ENCODE measurements at places on chromosomes 4 and X.

DNA sequence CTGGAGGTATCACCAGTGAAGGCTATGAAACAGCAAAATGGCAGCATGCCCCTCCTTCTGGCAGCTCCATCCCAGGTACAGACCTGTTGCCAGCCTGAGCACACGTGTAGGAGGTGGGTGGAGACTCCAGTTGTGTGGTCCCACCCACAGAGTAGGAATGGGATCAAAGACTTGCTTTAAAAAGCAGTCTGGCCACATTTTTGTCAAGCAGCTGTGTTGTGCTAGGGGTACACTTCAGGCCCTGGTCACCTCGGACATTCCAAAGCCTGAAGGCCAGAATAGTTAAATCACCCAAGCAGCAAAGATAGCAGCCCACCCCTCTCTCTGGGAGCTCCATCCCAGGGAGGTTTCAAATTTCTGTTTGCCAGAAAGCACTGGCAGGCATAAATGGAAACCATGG is 20.3 kb upstream of the AMBN start:
- DNase-seq: no peak

DNA sequence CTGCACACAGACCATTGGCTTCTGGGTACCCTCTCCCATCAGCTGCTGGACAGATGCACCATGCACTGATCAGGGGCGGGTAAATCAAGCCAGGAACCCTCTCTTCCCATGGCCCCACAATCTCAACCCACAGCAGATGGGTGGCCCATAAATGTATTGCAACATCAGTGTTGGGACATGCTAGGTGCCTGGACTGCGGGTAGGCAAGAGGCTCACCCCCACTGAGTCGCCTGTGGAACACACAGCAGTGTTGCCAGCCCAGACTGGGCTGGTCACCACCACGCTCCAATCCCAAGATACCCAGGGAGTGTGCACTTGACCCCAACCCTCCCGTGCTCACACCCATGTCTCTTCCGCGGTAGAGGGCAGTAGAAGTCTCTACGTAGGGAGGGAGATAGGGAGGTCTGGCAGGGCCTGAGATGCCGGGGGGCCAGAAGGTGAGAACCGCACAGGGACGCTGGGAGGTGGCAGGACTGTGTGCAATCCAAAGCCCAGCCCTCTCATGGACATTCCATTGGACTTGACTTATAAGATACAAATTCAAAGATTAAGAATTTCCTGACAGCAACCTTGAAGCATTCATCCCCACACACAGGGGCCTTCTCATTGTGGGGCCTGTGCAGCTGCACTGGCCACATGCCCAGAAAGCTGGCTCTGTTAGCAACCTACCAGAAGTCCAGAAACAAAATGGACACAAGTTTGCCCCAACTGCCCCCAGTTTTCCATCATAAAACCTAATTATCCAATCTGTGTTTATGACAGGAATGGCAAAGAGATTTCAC is 183.7 kb downstream of the NSUN7 start:
- DNase-seq: no peak

DNA sequence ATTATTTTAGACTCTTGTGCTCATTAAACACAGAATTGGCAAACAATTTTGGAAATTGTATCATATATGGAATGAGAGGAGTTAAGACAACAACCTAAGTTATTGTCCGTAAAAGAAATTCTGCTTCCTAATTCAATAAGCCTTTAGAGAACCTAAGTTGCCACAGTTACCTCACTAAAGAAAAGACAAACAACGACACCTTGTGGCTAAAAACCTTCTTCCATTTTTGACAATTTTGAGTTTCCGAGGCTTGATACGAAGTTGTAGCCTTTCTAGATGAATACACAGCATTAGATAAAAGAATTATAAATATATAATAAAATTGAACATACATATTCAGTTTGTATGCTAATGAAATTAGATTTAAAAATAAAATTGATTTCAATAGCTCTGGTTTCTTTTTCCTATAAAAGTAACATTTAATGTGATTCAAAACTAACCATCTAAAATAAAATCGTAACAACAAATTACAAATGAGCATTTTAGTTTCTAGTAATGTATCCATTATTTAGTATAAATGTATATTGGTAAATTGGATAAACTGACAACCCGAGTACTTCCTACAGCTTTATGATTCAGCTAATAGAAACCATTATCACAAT is 275.1 kb downstream of the GPM6A start:
- peak; percentile 16 for DNase-seq

DNA sequence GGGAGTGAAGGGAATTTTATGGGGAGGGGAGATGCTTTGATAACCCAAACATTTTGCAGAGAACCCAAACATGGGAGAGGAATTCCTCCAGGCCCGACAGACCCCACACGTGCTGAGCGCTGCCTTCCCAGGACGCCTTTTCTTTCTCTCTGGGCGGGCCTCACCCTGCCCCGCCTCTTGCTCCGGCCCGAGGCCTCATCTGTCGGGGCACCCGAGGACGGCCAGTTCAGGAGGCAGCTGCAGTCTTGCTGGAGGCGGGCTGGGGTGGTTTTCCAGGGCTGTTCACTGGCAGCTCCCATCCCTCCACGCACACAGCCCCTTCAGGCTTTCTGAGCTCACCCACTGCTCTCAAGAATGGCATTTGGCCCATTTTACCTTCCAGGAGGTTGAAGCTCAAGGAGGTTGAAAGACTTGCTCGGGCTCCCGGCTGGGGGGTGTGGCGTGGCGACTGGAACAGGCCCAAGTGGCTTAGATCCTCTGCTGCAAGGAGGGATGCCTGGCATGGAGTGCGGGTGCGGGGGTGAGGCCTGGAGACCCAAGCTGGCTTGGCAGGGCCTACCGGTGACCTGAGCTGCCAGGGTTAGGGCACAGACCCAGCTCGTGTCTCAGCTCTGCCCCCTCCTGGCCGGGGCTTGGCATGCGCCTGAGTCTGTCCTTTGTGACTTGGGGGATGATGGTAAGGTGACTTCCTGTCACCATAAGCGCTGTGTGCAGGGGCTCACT is 99.2 kb downstream of the PSAPL1 start:
- peak; percentile 76 for DNase-seq

GRCh38 chr4:123622572-123622971 is 226.0 kb downstream of the SPRY1 start:
- no peak for DNase-seq

DNA sequence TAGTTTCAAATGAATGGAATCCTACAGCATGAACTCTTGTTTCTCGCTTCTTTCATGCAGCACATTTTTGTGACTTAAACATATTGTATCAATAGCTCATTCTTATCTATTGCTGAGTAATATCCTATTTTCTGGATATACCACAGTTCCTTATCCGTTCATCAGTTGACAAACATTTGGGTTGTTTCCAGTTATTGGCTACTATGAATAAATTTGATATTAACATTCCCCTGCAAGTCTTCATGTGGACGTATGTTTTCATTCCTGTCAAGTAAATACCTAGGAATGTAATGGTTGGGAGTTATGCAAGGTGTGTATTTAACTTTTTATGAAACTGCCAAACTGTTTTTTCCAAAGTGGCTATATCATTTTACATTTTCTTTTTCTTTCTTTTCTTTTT is 114.0 kb upstream of the SH3RF1 start:
- DNase-seq: no peak

- no peak for DNase-seq
Measured at GRCh38 chr4:61517144-61517543, 317.0 kb downstream of the ADGRL3 start.
